Amniotic epithelial cell (primary cell): ENCODE measurements at places on chromosomes 2 and 18.

GRCh38 chr2:234981197-234982095 lies 29.6 kb downstream of the SH3BP4 start:
- peak; percentile 99 for DNase-seq

- DNase-seq: no peak
Observed at GRCh38 chr2:12094134-12094533, 347.7 kb downstream of the LPIN1 start.

DNA sequence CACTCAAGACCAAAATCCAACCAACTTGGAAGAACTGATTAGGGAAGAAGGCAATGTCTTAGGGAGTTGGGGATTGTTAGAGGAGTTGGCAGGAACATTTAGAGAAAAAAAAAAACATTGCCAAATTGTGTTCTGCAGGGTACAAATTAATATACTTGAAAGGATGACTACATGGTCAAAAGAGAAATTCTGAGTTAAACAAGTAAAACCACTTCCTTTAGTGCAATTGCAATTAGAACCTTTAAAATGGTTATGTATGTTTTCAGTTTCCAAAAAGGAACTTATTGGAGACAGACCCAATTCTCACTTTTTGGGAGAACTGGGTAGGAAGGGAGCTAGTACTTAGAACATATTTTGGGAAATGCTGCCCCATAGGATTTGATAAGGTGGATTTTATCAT lies 137.9 kb downstream of the GPD2 start:
- DNase-seq: no peak

DNA sequence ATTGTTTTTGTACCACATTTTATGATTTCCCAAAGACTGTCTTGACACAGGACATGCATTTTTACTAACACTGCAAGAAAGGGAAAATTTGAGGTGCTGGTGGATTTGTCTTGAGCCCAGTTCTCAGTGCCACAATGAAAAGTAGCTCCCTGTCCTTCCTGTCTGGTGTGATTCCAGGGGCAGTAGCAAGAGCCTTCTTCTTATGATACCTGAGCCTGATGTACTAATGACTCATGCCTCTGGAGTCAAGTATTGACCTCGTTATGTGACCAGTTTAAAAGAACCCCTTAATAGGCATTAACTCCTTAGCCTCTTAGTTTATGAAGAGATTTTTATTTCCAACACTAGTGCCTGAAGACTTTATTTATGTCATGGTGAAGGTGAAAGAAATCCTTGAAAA lies 728.6 kb downstream of the SLC4A3 start:
- DNase-seq: no peak

GRCh38 chr2:224580248-224580647 lies 4.9 kb downstream of the CUL3 start:
- DNase-seq: no peak

GRCh38 chr2:55111570-55112228 lies 61.4 kb upstream of the RTN4 start:
- DNase-seq: peak; percentile 96

DNA sequence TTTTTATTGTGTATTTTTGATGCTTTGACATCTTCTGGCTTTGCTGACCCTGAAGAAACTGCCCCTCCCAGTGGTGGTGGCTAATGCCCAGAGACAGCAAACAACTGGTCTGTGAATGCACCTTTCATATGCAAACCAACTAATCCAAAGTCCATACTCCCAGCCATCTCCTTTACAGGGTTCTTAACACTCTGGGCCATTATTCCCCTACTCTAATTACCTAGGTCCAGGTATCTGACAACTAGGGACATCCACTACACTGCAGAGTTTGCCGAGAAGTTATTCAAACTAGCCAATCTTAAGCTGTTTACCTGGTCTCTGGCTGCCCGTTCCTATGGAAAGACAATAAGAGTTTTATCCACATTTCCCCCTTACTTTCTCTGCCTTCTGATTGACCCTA lies 73.6 kb downstream of the FSHR start:
- DNase-seq: no peak

GRCh38 chr2:8121022-8121825 lies 560.6 kb upstream of the ID2 start:
- DNase-seq: peak; percentile 81

GRCh38 chr18:76496194-76496890 lies 1.3 kb upstream of the ZNF516 start:
- DNase-seq: peak; percentile 92

GRCh38 chr2:172328103-172328841 lies 99.1 kb upstream of the ITGA6 start:
- no peak for DNase-seq

- no peak for DNase-seq
Observed at GRCh38 chr2:205833864-205834263, 151.6 kb downstream of the NRP2 start.

DNA sequence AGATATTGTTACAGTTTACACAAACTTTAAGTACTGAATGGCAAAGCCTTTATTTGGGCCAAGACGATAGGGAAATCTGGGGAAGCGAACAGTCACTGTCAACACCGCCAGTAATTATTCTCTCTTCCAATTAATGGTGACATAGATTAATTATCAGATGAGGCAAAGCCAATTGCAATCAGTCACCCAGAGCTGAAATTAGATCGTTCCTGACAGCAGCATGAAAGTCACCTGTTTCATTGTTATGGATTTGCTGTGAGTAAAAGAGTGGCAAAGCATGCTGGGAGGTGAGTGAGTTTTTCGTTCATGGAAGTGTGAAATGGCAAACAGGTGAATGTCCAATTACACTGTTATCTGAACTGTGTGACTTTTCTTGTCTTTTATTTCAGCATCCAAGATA lies 164.8 kb upstream of the KLHL14 start:
- no peak for DNase-seq

- peak; percentile 37 for DNase-seq
Observed at GRCh38 chr2:42659609-42660008, 91.2 kb downstream of the MTA3 start.

GRCh38 chr18:35121531-35121930 lies 80.3 kb downstream of the MAPRE2 start:
- no peak for DNase-seq

DNA sequence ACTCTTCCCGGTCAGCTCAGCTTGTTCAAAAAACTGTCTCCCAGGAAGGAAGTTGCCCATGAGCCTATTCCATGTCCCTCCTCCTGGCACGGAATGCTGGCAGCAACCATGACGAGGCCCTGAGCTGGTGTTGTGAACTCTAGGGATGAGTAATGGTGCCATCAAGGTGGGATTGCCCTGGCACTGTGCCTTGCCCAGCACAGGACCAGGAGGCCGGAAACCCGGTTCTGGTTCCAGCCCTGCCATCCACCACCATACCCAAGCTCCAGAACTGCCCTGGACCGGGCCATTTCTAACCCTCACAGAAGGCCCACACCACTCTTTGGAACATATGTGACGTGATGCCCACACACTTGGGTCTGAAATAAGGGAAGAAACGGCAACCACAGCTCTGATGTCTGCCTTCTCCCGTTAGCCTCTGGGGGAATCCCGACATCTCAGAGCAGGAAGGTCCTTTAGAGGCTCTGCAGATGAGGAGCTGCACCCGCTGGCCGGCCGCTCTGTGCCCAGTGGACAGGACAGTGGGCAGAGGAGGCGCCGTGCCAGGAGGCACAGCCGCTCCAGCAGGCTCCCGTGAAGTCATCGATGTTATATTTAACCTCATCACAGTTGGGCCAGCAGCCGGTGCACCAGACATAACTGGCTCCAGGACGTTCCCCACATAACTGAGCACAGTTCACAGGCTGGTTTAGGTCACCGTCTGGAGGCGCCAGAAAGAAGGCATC lies 462.1 kb upstream of the ID2 start:
- DNase-seq: no peak

- DNase-seq: no peak
Observed at GRCh38 chr2:158745866-158746382, 49.2 kb upstream of the DAPL1 start.

DNA sequence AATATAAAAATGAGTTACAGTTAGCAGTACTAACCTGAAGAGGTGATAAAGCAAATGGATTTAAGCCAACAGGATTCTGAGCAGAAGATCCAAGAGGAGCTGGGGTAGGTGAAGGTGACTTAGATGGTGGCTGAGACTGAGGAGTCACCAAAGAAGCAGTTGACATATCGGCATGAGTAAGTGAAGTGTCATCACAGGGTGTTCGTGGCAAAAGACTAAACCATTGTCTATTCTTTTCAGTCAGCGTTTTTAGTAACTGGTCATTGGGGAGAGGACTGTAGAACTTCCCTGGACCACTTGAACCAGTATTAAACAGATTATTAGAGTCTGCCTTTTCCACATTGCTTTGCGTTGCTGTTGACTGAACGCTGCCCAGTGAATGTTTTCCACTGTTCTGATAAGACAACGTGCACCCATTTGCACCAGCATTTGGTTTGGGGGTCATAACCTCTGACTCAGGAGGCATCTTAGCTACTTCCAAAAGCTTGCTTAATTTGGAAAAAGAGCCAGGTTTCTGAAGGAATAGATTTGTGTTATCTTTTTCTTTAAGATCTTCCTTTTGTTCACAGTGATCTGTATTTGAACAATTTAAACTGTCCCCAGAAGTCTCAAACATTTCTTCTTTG lies 63.3 kb upstream of the WDSUB1 start:
- DNase-seq: peak; percentile 17

- no peak for DNase-seq
Observed at GRCh38 chr2:7748717-7749415, 831.7 kb downstream of the RNF144A start.

- no peak for DNase-seq
Observed at GRCh38 chr2:47516360-47517104, 113.6 kb downstream of the MSH2 start.

GRCh38 chr2:181777734-181778133 lies 97.4 kb upstream of the NEUROD1 start:
- DNase-seq: no peak

GRCh38 chr2:64989982-64990614 lies 899 bp downstream of the SLC1A4 start:
- DNase-seq: no peak

- no peak for DNase-seq
Observed at GRCh38 chr18:4433717-4434116, 21.4 kb downstream of the DLGAP1 start.

DNA sequence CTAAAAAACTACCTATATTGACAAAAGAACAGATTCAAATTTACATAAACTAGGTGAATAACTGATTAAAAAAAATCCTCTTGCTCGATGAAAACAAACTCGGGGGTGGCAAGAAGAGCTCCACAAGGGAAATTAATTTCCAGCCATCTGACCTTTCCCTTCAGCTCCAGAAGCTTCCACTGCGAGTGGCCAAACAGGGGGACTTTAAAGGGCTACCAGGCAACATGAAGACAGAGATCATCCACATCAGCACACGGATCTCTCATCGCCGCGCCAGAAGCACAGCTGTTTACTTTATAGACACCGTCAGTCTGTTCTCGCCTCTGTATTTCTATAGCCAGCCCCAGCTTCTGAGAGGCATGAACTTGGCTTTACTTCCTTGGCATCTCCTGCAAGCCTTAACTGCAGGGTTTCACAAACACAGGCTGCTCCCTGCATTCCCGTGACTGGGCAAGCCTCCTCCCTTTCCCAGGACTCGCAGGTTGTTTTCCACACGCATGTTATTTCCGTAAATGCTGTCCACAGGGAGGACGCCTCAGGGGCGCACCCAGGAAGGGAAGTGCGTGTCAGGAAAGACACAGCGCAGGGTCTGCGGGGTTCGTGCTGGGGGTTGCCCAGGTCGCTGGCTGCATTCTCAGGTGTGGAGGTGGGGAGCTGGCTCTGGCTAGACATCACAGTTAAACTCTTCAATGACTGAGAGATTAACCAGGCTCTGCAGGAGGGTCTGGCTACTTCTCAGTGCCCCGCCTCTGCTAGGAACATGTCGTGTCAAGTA lies 85.0 kb downstream of the USP40 start:
- peak; percentile 48 for DNase-seq

GRCh38 chr2:62724886-62725711 lies 19.6 kb downstream of the EHBP1 start:
- no peak for DNase-seq

DNA sequence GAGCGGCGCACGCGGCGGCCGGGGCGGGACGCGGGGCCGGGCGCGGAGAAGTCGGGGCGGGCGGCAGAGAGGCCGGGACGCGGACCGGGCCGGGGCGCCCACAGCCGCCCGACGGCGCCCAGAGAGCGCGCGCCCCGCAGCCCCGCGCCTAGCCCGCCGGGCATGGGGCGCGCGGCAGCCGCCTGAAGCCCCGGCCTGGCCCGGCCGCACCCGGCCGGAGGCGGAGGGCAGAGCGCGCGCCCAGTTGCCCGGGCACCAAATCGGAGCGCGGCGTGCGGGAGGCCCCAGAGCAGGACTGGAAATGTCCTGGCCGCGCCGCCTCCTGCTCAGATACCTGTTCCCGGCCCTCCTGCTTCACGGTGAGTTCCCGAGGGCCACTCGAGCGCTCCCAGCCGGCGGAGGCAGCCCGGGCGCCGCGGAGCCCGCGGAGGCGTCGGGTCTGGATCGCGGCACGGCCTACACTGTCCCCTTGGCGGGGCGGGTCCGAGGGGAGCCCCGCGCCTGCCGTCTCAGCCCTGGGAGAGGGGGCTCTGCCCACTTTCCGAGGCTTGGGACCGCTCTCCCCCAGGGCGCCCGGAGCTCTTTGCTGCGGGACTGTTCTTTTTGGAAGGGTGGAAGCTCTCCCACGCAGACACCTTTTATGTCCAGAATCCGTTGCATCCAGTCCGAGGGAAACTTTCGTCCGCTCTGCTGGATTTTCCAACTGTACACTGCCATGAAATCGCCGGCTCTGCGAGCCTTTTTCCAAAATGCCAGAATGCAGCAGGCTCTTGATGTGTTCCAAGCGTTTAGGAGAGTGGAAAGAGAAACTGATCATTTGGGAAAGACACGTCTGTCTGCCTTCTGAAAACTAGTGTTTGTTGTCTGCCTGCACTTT lies 484 bp downstream of the APCDD1 start:
- DNase-seq: no peak

GRCh38 chr2:106142683-106143082 lies 51.4 kb downstream of the UXS1 start:
- no peak for DNase-seq

DNA sequence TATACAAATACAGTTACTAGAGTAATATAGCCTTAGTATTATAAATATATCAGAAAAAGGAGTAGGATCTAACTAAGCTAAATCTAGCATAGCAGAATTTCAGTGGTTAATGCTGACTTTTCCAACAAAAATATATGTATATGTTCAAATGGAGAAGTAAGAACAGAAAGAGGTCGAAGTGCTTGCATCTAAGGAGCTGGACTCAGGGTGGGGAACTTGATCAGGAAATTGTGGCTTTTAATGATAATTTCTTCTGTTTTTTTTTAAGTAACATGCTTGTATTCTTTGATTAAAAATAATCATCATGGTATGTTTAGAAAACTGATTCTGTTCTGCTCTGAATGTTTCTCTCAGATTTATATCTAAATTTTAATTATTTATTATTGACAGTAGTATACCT lies 327.1 kb downstream of the GALNT13 start:
- DNase-seq: no peak
